Activated T-cell treated with anti-CD3 and anti-CD28 coated beads, Interleukin-2, amount 50 U/mL, for 72 hours (primary cell): ENCODE measurements at places on chromosomes 11 and 22. TPM values are rescaled to one million over a fixed set of nuclear protein-coding genes. Genes with fewer than 3 reads are reported as not detected.

- DNase-seq: no peak
Measured at GRCh38 chr11:57237204-57237681, at the start of gene APLNR. Gene APLNR (minus strand): TSS chr11:57237250. CDS start chr11:57237004, 246 bp downstream.

DNA sequence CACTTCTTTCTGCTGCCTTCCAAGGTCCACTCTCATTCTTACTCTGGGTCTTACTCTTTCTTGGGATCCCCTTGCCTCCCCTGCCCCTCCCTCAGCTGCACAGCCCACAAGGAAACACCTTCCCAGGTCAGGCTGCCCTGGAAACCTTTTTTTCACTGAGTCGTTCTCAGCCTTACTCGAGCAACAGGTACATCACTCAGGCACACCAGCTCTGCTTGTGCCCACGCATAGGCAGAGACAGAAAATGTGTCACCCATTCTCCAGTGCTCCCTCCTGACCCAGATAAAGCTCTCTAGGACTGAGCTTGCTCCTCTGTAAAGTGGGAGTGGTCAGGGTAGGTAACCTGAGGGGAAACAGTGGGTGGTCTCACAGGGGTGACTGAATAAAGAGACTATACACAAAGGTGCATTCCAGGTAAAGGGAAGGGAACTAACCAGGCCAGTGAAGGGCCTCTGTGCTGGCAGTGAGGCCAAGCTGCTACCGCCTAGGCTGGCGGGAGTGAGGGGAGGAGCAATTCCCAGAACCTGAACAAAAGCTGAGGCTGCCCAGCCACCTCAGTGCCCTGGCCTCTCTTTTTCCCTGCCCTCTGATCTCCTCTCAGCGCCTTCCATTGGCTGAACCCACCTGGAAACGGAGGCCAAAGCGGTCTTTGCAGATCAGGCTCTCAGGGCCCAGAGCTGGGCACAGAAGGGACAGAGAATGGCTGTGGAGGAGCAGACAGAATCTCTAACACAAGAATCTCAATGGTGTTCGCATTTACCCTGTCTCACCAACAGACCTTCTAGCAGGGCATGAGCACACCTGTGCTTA is 15.9 kb downstream of the PRG3 start:
- no peak for DNase-seq

DNA sequence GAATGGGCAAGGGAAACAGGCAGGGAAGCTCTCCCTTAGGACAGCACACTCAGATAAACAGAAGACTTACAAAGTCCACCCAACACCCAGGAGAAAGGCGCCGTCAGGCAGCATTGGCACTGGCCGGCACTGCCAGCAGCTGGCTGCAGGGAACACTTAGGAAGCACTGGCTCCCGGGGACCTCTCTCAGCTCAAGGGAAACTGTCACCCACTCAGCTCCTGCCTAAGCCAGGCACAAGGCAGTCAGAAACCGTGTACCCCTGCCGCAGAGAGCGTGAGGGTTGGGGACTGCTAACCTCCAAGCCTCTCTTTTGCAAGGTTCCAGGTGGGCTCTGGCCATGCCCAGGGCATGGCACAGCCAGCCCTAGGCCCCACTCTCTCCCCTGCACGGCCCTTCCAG is 64.7 kb downstream of the DGCR2 start:
- no peak for DNase-seq

DNA sequence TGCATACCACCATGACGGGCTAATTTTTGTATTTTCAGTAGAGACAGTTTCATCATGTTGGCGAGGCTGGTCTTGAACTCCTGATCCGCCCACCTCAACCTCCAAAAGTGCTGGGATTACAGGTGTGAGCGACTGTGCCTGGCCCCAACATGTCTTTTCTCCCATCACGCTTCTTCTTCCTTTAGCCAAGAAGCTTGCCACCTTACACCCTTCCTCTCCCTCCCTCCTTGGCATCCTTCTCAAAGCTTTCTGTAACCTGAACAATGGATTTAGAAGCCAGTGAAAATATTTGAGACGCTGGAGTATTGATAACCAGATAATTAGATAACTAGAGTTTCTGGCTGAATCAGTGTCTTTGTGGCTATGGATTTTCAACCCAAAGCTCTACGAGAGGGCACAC is 11.3 kb upstream of the NNMT start:
- DNase-seq: no peak

DNA sequence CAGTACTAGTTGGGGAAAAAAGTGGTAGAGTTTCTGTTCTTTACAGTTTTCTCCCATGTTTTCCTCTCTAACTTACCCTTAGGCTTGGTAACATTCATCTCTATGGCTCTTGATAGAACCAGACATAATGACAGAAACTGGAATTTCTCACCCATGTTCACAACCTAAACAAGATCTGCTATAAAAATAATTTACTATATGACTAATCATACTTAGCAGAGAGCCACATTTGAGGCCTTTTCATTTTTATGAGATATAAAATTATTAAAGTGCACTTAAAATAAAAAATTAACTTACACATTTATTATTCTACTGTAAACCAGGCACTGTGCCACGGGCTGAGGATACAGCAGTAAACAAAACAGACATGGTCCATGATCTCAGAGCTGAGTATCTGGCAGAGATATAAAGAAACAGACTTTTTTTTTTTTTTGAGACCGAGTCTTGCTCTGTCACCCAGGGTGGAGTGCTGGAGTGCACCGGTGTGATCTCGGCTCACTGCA is 98.1 kb downstream of the GAB2 start:
- DNase-seq: no peak

DNA sequence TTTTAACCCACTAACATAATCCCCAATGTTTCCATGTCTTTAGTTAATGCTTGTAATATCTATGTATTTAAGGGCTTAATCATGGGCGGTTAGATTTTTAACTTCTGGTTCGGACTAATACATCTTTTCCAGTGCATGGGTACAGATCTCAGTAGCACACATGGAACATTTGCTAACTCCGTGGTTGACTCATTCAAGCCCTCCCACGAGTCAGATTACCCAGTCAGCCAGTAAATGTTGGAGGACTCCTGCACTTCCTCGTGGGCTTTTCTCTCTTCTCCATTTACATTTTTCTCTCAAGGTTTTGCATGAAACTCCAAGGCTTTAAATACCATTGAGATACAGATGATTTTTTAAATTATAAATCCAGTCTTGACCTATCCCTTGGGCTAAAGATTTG is 313.9 kb downstream of the ST3GAL4 start:
- no peak for DNase-seq

- peak; percentile 50 for DNase-seq
Measured at GRCh38 chr11:10304495-10305261, at the start of gene ADM. Gene ADM (plus strand): TSS chr11:10305073. CDS start chr11:10305701, 628 bp downstream.

DNA sequence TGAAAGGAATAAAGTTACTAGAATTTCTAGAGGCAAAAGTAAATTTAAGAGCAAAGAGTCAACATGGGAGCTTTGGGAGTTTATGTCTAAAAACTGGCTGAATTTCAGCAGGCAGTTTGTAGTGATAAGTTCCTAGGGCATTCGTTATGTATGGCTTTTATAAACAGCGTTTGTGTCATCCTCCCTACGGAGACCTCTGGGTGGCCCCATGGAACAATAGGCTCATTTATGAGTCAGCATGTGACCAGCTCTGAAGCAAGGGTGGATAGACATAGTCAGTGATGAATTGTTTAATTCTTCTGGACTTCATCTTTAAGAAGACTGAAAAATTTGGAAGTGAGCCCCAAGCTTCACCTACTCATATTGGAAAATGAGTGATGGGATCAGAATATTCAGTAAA is 37.1 kb downstream of the SVIP start:
- no peak for DNase-seq

DNA sequence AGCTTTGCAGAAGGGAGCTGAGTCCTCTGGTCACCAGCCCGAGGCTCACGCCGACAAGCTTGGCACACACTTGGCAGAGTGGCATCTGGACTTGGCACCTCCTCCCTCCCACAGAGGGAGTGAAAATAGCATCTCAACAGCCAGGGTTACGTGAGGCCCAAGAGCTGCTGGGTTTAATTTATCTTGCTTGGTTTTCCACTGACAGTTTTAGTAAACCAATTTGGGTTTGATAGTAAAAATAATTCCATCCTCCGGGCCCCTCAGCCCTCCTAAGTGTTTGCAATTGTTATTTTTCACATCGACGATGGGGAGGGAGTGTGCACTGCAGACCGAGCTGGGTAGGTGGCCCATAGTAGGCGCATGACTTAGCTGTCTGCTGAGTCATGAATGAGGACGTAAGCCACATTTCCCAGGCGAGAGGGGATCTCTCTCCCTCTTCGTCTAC is 107.6 kb upstream of the ASPHD2 start:
- no peak for DNase-seq

GRCh38 chr11:18088366-18088765 is 17.5 kb downstream of the SAAL1 start:
- DNase-seq: no peak

DNA sequence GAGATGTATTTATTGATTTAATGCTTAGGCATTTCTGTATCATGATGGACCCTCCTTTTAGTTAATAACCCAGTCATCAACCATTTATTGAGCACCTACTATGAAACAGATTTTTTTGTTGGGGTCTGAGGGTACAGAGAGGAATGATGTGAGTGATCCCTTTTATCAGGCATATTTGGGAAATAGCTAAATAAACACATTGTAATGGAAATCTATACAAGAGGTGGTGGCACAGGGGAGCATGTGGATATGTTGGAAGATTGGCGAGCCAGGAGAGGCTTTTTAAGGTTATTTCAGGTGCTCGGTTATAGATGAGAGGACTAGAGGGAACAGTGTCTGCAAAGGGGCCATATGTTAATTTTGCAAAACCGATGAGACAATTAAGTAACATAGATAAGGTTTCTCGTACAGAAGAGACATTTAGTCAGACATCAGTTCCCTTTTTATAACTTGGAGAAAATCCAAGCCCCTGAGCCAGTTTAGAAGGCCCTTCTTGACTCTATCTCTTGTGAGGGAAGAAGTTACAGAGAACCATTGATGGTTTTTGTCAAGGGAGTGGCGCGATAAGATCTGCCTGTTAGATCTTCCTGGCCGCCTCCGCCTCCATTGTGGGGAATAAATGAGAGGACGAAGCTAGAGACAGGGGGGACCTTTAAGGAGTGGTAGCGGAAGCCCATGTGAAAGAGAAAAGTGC is 2.0 kb downstream of the ATXN10 start:
- DNase-seq: no peak

- no peak for DNase-seq
Measured at GRCh38 chr22:25183949-25184619, 15.6 kb upstream of the CRYBB3 start.

DNA sequence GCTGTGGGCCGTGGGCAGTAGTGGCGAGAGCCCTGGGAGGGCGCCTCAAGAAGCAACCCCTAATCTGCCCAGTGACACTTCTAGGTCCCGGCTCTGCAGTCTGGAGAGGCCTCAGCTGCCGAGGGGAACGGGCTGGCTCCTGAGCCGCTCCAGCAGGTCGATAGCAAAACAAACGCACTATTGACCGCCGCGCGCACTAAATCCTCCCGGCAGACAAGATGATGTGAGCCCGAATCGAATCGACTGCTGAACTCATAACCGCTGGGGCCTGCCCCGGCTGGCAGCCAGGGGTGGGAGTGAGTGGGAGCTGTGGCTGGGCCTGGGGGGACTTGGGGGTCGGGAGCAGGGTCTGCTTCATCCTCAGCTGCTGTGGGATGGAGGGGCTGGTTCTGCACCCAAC is 36.1 kb downstream of the FLRT1 start:
- no peak for DNase-seq

DNA sequence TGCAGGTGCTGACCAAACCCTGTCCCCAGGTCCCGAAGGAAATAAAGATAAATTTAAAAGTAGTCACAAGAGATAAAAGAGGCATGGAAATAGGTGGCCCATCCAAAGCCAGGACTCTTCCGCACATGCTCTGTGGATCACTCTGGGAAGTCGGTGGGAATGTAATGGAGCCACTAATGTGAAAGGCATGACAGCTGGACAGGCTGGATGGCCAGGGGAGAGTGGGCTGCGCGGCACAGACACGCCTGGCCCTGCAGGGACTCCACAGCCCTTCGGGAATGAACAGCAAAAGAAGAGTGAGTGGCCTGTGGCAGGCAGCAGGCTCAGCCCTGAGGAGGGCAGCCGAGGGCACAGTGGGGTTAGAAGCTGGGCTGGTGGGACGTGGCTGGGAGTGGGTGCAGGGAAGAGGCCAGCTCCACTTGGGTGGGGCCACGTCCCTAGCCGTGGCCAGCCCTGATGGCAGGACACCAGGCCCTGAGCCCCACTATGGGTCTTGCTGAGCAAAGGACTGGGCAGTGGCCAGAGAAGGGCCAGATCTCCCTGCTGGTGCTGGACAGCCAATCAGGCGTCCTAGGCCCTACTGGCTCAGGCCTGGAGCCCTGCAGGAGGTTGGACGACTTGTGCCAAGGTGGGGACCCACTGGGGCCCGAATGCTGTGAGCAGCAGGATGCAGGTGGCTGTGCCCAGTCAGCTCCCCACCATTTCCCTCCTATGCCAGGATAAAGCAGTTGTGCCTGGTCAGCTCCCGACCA is 31.3 kb upstream of the GNB1L start:
- no peak for DNase-seq

DNA sequence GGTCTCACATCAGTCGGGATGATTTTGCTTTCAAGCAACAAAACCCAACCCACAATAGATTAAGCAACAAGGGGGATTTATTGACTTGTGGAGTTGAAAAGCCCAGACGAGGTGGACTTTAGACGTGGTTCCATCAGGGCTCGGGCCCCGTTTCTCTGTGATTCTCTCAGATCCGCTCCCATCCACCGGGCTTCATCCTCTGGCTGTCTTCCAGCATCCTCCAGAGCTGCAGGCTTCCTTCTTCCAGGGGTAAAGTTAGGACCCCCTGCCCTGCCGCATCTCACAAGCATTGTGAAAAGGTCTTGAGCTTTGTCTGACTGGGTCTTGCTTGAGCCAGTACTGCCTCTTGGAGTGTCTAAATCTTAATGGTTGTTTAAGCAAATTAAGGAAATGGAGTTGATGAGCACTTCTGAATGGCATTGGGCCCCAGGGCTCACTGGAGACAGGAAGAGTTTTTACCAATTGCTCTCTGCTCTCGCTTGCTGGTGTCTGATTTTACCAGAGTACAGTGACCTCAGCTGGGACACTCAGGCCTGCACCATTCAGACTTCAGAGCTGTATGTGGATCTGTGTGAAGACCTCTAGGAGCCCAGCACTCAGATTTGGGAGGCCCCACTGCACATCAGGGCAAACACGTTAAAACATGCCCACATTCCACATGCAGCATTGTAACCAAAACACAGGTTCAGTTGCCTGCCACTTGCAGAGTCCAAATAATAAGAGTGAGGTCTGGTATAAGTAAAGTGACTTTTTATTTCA is 13.5 kb upstream of the FTH1 start:
- DNase-seq: no peak

- peak; percentile 88 for DNase-seq
Measured at GRCh38 chr11:128318856-128319474, 268.4 kb downstream of the ETS1 start.

- DNase-seq: no peak
Measured at GRCh38 chr11:92416971-92417725, 192.5 kb downstream of the FAT3 start.

GRCh38 chr11:132992838-132993631 is 539.3 kb downstream of the OPCML start:
- no peak for DNase-seq

PRRG4 gene
- total RNA-seq: 0.37 TPM

CDC42BPG gene
- 1.1 TPM for total RNA-seq

PHLDA2 gene
- total RNA-seq: 3.4 TPM

MS4A13 gene
- not detected for total RNA-seq

SESN3 gene
- total RNA-seq: 15.6 TPM

SCUBE1 gene
- 0.14 TPM for total RNA-seq

CD3E gene
- 404 TPM for total RNA-seq

PTGDR2 gene
- total RNA-seq: 0.17 TPM

MS4A8 gene
- total RNA-seq: not detected

VSIG10L2 gene
- total RNA-seq: not detected
